ENCODE measurements at places on chromosomes 1 and 21.

GRCh38 chr1:223258751-223259198 lies 105.2 kb downstream of the SUSD4 start:
- no peak for DNase-seq

DNA sequence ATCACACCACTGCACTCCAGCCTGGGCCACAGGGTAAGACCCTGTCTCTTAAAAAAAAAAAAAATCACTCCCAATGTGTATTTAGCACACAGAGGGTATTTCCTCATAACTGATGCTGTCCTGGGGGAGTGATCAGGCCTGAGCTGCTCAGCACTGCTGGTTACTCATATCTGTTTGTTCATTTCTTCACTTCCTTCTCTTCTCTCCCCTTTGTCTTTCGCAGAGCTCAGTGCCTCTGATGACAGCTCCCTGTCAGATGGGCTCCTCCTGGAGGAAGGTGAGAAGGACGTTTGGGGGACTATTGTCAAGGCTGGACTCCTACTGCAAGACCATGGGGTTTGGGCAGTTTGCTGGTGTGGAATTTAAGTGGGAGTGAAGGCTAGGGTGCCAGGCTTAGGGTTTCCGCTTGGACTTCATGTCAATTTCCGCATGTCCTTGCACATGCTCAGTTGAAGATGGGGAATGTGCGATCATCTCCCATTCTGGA lies 13.0 kb downstream of the INAVA start:
- DNase-seq = no peak

DNA sequence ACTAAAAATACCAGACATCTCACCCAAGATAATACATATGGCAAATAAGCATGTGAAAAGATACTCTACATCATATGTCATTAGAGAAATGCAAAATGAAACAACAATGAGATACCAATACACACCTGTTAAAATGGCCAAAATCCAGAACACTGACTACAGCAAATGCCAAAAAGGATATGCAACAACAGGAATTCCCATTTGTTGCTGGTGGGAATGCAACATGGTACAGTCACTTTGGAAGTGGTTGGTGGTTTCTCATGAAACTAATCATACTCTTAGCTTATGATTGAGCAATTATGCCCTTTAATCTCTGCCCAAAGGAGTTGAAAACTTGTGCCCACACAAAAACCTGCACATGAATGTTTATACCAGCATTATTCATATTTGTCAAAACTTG lies 6.4 kb upstream of the RGS2 start:
- DNase-seq = no peak

GRCh38 chr1:179883040-179883744 lies 1.1 kb downstream of the TOR1AIP1 start:
- peak; percentile 30 for DNase-seq

- no peak for DNase-seq
These were observed 80.4 kb upstream of the EFHD2 start for GRCh38 chr1:15329104-15329820.

DNA sequence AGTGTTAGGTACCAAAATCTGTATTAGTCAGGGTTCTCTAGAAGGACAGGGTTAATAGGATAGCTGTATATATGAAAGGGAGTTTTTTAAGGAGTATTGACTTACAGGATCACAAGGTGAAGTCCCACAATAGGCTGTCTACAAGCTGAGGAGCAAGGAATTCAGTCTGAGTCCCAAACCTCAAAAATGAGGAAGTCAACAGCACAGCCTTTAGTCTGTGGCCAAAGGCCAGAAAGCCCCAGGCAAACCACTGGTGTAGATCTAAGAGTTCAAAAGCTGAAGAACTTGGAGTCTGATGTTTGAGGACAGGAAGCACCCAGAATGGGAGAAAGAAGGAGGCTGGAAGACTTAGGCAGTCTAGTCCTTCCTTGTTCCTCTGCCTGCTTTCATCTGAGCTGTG lies 487.5 kb upstream of the CHRM3 start:
- DNase-seq = no peak

DNA sequence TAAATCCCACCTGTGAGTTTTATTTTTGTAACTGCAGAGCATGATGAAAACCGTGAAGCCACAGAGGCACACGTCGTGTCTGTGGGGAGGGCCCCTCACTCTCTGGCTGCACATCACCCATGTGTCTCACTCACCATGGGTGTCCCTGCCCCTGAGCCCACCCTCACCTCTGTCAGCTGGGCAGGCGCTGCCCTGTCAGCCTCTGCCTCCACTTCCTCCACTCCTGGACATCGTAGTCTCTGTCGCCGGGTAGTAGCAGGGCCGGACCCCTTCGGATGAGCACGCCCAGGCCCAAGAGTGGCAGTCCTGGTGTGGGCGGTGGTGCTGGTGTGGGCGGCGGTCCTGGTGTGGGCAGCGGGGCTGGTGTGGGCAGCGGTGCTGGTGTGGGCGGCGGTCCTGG lies 37.3 kb downstream of the COL18A1 start:
- DNase-seq = no peak

GRCh38 chr1:68276448-68276847 lies 44.1 kb upstream of the WLS start:
- DNase-seq = no peak

- DNase-seq = no peak
These were observed 202.8 kb downstream of the RRAGC start for GRCh38 chr1:38656726-38657125.

Data from germinal center (tissue), 1 donor.